ENCODE measurements at places on chromosomes 11 and 22.

DNA sequence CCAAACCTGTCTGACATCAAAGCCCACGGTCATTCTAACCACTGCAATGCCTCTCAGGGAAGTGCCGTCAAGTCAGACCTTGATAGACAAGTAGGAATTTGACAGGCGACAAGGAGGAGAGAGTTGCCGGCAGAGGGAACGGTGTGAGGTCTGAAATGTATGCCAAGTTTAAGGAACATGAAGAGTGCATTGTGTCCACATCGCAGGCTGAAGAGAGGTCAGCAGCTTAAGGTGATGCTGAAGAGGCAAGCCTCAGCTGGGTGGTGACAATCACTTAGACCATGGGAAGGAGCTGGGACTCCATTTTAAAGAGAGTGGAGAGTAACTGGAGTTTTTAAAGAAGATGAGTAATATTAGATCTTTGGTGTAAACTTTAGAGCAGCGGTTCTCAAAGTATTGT lies 104.9 kb upstream of the TBCEL start:
- no peak for DNase-seq

GRCh38 chr11:94433049-94433448 lies 31.8 kb upstream of the GPR83 start:
- no peak for DNase-seq

GRCh38 chr11:371051-371450 lies 1.8 kb downstream of the B4GALNT4 start:
- DNase-seq: no peak

GRCh38 chr11:77821349-77821851 lies 456 bp downstream of the AAMDC start:
- peak; percentile 55 for DNase-seq

Data from cardiac muscle cell (in vitro differentiated cells and primary cell).